Activated naive CD4-positive, alpha-beta T cell treated with anti-CD3 and anti-CD28 coated beads, Interleukin-2, amount 50 U/mL, for 72 hours (primary cell): ENCODE measurements at places on chromosomes 5 and 9. TPM values are rescaled to one million over a fixed set of nuclear protein-coding genes. Genes with fewer than 3 reads are reported as not detected.

DNA sequence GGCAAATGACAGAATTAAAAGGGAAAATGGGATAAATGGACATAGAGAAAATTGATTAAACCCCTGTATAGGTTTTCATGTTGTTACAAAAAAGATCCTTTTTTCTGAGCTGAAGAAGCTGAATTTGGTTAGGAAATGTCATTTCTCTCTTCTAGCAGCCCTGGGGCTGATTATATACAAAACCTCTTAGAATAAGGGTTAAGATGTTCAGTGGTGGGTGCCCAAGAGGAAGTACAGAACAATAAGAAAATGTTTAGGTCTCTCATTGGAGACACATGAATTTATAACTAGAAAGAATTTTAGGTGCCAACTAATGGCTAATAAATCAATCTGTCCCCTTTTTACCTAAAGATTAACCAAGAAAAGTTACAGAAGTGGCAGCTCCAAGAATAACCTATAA lies 14.2 kb downstream of the ABHD17B start:
- DNase-seq: no peak

GRCh38 chr9:36191686-36192085 lies 965 bp downstream of the CLTA start:
- DNase-seq: no peak

- no peak for DNase-seq
These were observed 141.0 kb downstream of the AGTPBP1 start for GRCh38 chr9:85600675-85601263.

DNA sequence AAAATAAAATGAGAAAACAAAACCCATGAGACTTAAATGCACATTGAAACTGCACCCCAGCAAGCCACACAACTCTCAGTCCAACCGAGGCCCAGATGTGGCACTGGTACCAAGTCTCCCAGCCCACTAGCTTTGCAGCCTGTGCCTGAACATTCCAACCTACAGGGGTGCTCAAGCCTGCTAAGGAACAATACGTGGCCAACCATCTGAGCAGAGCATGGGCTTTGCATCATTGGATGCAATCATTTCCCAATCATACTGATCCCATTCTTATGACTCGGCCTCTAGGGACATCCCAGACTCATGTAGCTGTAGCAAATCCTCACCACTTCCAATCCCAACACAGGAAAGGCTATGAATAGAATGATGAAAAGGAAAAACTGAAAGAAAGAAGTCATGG lies 297.2 kb downstream of the SPOCK1 start:
- no peak for DNase-seq

- DNase-seq: no peak
These were observed 2.2 kb downstream of the FAM78A start for GRCh38 chr9:131273856-131274673.

GRCh38 chr5:145925353-145925752 lies 11.0 kb upstream of the SH3RF2 start:
- no peak for DNase-seq

GRCh38 chr5:140630292-140631035 lies 2.5 kb downstream of the CD14 start:
- no peak for DNase-seq

- DNase-seq: no peak
These were observed 56.1 kb downstream of the IL33 start for GRCh38 chr9:6271508-6272228.

DNA sequence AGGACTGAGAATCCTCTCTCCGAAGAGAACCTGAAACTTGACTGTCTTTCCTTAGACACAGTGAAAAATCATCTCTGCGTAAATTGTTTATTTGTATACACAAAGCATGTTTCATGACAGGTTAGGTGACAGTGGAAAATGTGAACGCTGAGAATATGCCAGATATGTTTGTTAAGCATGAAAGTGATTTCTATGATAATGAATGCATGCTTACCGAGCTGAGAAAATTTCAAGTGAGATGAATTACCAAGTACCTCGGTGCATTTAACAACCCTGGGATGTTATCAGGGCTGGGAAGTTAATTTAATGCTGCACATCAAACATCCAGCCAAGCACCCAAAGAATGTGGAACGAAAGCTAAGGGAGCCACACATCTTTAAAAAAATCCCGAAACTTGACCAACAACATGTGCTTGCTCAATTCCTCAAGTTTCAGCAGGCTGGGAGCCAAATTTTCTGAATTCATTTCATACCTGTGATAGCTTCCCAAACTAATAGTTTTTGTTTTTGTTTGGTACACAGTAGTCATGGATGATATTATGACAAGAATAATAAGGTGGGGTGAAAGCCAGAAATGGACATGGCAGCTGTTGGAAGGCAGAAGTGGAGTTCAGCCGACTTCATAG lies 336.9 kb downstream of the ARHGEF28 start:
- no peak for DNase-seq

GRCh38 chr9:106874031-106874430 lies 11.1 kb downstream of the ZNF462 start:
- no peak for DNase-seq

DNA sequence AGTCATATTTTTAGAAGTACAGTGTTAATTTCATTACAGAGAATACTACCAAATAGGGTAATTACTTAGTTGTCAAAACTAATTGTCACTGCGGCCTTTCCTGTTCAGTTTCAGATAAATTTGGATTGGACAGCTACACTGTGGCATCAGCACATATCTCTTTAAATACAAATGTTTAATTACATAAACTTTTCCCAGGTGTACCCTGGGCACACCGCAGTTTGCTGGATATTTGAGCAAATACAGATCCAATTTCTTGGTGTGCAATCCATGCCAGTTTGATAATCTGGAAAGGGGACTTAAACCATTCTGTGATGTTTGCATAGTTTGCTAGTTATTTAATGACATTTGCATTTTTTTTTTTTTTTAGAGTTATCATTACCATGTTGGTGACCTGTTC lies 10.8 kb downstream of the ATP6V0E1 start:
- DNase-seq: no peak

GRCh38 chr5:31757806-31758205 lies 118.9 kb downstream of the PDZD2 start:
- no peak for DNase-seq

- DNase-seq: no peak
These were observed 96.1 kb upstream of the CDKN2B start for GRCh38 chr9:22105005-22105722.

TMEM174 gene
- total RNA-seq: not detected

PRELID2 gene
- total RNA-seq: 0.43 TPM

NKD2 gene
- total RNA-seq: 14.6 TPM

SPINK7 gene
- total RNA-seq: not detected

OTULINL gene
- 16.5 TPM for total RNA-seq

FCN1 gene
- total RNA-seq: not detected
